Right cardiac atrium (tissue), 5 donors: ENCODE measurements at places on chromosomes 4 and X. TPM values are rescaled to one million over a fixed set of nuclear protein-coding genes. Genes with fewer than 3 reads are reported as not detected.

DNA sequence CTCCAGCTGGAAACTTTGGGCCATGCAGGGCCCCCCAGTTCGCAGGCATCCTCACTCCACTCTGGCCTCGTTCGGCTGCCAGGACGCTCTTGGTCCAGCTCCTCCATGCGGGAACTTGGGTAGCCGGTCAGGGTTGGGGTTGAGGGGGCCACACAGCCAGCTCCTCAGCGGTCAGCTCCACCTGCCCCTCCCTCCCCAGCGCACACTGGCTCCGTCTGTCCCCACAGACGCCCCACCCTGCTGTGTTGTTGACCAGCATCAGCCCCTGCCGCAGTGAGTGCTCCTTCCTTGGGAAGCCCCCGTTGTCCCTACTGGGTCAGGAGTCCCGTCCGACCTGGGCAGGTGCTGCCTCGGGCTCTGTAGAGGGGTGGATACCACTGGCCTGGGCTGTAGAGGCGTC, 5.8 kb downstream of the FGFRL1 start:
- DNase-seq, result no peak

DNA sequence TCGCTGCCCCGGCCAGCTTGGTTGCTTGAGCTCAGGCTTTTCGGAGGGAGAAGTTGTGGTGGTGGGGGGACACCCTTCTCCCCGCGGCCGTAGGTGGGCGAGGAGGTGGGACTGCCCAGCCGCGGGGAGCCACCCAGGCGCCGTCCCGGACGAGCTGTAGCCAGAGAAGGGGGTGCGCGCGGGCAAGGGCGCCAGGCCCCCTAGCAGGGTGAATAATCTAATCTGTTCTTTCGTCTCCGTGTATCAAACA, 3.1 kb downstream of the MID1IP1 start:
- DNase-seq, result no peak

GRCh38 chr4:40099010-40099409, 42.4 kb downstream of the N4BP2 start:
- no peak for DNase-seq

DNA sequence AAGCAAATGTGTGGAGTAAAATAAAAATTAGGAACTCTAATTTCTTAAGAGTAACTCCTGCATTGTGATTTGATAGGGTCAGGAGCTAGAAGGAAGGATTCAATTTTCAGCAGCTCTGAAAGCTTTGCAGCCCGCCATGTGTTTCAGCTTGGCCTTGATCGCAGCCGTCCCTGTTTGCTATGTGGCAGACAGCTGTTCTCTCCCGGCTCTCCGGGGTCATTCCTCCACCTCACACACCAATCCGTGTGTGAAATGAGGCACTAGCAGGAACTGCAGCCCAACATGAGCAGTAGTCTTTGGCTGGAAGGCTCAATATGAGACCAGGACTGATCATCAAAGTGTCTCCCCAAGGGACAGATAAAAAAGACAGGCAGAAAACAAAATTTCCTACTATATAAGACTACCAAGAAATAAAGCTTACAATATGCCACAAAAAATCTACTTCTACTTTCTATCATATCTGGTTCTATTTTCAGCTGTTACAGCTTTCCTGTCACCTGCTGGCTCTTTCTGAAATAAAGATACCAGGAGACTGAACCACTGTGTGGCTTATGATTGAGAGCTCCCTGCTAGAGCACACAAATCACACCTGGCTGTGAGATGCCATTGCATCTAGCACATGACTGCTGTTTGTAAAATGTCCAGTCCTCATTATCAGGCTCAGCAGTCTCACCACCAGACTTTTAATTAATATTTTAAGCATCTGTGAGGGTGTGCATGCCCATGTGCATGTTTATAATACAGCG, 44.1 kb upstream of the SEC24B start:
- DNase-seq, result no peak

GRCh38 chr4:104344342-104344980, 150.2 kb downstream of the CXXC4 start:
- peak; percentile 25 for DNase-seq

- peak; percentile 77 for DNase-seq
Measured at GRCh38 chrX:131821945-131822622, 201.0 kb upstream of the STK26 start.

UGT2A1 gene
- not detected for total RNA-seq
